ENCODE measurements at places on chromosomes 12 and 14. TPM values are rescaled to one million over a fixed set of nuclear protein-coding genes. Genes with fewer than 3 reads are reported as not detected.

Gene CAPS2
- 0.40 TPM for total RNA-seq

Gene MYF5
- total RNA-seq = not detected

Gene ZBTB42
- total RNA-seq = 4.4 TPM

Gene ABCC9
- total RNA-seq = under 0.01 TPM

- peak; percentile 82 for DNase-seq
Observed at GRCh38 chr12:124764451-124764850, 99.2 kb downstream of the SCARB1 start.

DNA sequence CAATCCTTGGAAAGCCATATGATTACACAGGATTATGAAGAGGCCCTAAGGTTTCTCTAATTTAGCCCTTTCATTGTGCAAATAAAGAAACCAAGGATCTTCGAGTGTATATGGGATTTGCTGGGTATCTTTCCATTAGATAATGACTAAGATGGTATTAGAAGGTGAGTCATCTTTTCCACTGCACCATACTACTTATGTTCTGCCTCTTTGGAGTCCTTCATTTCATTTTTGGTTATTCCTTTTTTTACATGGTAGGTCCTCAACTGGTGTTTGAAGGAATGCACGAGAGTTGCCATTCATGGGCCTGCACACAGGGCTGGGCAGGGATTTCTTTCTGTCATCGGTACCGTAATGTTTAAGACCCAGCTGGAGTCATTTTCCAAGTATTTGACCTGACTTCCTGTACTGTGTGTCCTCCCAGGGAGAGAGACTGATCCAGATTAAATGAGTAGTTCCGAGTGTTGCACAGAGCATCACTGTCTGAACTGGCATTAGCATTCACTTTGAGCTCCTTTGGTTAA lies 85.7 kb downstream of the BORCS5 start:
- peak; percentile 83 for DNase-seq

GRCh38 chr14:49220492-49220891 lies 365.7 kb downstream of the RPS29 start:
- no peak for DNase-seq

DNA sequence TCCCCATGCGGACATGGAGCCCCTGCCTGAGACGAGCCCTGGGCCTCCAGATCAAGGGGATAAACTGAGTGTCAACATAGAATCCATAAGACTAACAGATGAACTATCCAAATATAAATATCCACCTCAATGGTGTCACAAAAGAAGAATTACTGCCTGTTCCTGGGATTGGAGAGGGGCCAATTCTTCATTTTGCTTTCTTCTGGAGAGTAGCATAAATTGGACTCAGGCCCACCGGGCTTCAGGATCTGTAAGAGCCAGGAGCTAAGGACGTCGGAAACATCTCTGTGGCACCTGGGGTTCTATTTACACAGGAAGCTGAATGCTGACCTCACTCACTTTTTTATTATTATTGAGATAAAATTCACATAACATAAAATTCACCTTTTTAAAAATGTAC lies 408.2 kb upstream of the CCDC196 start:
- no peak for DNase-seq

GRCh38 chr14:98323836-98324235 lies 948.2 kb downstream of the BCL11B start:
- DNase-seq = no peak

- no peak for DNase-seq
Observed at GRCh38 chr14:89029961-89030694, 205.7 kb downstream of the TTC8 start.

GRCh38 chr14:73180385-73180805 lies 44.1 kb downstream of the PSEN1 start:
- DNase-seq = no peak

- DNase-seq = peak; percentile 44
Observed at GRCh38 chr12:65525491-65526141, 247.1 kb downstream of the MSRB3 start.

GRCh38 chr14:54738009-54738408 lies 164.6 kb downstream of the GCH1 start:
- peak; percentile 47 for DNase-seq

DNA sequence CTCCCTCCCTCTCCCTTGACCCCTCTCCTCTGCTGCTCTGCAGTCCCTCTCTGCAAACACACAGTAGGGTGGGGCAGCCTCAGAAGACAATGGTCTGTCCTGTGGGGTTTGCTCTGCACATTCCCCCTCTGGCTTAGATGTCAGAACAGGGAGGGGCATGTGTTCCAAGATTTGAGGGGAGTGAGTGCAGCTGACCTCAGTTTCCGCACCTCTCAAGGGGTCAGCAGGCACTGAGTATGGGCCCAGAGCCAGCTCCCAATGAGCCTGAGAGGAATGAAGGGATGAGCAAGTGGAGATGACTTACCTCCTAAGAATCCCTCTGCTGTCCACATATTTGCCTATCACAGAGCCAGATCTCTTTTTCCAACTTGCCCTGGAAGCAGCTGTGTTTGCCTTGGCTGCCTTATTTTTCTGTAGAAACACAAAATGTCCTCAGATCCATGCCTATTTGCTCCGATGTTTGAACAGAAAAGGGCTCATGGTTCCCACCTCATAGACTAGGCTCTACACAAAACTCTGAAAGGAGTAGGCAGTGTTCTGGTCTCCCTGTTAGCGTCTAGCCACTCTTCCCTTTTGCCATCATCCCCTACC lies 111.4 kb downstream of the CRACR2A start:
- peak; percentile 49 for DNase-seq

DNA sequence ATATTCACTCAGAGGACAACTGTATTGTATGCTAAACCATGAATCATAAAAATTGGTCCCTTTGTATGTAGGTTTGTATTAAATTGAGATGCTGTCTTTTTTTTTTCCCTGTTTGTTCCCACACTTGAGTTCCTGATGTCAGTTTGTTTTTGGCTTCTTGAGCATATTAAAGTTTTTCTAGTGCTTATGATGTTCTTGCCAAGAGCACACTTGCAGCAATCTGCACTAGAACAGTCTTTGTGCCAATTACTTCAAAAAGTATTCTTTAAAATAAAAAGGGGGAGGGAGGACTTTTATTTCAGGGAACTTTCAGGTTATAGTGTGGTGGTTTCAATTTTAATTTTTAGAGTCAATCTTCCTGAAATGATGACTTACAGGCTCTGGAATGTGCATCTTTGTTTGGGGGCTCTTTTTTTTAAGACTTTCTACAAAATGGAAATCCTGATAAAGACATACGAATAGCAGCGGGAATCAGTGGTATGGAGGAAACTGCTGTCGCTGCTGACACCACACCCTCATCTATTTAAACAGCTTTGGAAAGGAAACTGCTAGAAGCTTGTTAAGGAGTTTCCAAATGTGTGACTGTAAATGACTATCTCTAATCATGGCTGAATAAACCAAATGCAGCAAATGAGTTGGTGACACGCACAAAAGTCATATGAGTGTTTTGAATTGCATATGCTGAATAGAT lies 188.6 kb downstream of the EGLN3 start:
- DNase-seq = peak; percentile 64

DNA sequence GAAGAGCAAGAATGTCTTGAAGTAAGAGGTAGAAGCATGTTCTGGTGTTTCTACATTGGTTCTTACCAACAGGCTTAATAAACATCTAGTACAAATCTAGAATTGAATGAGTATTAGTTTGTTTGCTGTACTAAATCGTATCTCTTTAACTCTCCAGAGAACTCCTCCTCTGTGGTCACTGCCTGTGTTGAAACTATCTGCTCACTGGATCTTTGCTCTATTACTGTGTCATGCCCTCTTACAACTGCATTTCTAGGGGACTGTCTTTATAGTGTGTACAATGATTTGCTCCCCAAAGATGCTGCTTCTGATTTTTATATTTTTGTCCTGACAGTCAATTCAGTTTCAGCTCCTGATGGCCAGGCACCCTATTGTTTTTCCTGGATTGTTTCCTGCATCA lies 50.1 kb upstream of the E2F7 start:
- no peak for DNase-seq

- no peak for DNase-seq
Observed at GRCh38 chr12:83067981-83068380, 381.3 kb downstream of the TMTC2 start.

DNA sequence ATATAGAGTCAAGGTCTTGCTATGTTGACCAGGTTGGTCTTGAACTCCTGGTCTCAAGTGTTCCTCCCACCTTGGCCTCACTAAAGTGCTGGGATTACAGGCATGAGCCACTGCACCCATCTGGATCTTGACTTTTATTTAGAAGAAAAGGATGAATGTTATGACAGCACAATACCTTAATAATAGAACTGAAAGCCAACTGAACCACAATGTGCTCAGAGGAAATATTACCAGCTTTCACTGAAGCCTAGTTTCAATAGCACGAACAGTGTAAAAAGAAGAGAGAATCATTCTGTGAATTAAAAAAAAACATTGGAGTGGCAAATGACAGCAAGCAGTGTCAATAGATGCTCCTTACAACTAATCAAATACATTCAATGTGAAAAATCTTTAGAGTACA lies 239.2 kb upstream of the RMST start:
- no peak for DNase-seq
